ENCODE measurements at places on chromosomes 1 and 21.

DNA sequence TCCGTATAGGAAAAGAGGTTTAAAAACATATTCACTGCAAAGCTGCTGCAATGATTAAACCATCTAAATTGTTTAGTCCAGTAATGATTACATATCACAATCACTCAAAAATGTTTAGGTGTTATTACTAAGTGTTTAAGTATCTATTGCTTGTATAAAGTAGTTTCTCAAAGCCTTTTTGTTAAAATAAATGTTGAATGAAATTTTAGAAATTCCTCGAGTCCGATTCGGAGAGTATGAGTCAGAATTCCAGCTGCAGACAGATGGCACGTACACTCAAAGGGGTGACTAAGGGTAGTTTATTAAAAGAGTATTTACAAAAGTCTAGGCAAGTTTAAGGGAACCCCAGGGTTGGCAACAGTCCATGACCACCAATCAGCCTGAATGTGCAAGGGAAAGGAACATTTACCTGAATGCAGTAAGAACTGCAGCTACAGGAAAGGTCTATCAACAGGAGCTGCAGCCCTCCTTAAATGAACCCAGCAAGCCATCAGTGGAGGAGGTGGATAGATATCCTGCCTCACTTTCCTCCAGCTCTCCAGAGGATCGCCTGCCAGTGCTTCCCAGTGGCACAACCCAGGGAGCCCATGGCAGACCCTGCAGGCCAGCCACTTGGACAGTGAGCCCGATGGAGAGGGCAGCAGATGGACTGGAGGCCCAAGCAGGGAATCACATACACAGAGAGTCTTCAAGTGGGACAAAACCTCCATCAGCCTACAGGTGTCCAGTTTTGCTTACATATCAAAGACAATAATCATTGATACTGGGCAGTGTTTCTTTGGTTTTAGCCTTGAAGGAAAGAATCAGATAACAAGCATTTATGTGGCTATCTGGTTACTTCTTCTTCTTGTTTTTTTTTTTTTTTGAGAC lies 92.1 kb upstream of the SLC44A3 start:
- DNase-seq: no peak

DNA sequence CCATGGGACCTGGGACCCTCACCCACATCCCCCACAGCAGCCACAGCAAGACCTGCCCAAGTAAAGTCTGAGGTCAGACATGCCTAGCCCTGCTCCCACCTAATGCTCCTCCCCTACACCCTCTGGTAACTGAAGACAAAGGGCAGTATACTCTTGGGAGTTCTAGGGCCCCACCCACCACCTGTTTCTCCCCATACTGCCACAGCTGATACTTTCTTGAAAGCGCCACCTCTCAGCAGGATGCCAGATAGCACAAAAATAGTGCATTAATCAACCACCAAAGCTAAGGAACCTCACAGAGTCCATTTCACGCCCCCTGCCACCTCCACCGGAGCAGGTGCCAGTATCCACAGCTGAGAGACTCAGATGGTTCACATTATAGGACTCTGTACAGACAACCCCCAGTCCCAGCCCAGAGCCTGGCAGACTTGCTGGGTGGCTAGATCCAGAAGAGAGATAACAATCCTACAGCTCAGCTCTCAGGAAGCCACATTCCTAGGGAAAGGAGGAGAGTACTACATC lies 238.1 kb downstream of the LRRC40 start:
- no peak for DNase-seq

DNA sequence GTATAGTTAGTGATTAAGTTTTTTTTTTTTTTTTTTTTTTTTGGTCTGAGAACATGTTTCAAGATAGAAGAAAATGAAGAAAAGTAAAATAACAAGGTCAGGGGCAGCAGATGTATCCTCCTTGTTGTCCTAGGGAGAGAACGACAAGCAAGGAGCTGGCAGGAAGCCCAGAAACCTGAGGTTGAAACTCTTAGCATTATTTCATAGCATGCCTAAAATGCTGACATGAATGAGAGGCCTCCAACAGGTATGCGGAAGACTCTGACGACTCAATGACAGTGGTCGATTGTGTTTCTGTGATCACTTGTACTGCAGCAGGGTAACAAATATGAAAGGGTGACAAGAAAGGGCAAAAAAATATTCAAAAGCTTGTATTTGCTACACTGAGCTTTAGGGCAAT lies 415.9 kb downstream of the PLA2G4A start:
- DNase-seq: no peak

GRCh38 chr21:35908311-35909078 lies 151.8 kb downstream of the SETD4 start:
- no peak for DNase-seq

DNA sequence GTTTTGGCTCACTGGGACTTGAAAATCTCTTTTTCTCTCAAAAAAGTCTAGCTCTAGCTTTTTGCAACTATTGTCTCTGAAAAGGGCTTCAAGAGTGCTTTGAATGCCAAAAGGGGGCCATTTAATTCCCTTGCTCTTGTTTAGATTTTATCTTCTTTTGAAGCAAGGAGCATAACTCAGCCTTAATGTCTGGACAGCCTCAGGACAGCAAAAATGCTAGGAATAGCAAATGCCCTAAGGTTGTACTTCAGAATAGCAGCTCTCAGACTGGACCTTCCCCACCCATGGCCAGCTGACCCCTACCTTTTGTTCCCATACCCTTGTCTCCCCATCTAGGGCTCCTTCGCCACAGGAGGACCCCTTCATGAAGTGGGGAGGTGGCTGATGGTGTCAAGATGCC lies 121.4 kb downstream of the KCNK1 start:
- no peak for DNase-seq

GRCh38 chr1:75999034-75999433 lies 66.8 kb upstream of the ASB17 start:
- no peak for DNase-seq

- DNase-seq: no peak
Observed at GRCh38 chr21:41169701-41170100, 1.7 kb downstream of the BACE2 start.

All from NCI-H1436 treated with DMSO at 0.1 percent for 48 hours (cell line).